ENCODE measurements at places on chromosomes 5 and 9.

DNA sequence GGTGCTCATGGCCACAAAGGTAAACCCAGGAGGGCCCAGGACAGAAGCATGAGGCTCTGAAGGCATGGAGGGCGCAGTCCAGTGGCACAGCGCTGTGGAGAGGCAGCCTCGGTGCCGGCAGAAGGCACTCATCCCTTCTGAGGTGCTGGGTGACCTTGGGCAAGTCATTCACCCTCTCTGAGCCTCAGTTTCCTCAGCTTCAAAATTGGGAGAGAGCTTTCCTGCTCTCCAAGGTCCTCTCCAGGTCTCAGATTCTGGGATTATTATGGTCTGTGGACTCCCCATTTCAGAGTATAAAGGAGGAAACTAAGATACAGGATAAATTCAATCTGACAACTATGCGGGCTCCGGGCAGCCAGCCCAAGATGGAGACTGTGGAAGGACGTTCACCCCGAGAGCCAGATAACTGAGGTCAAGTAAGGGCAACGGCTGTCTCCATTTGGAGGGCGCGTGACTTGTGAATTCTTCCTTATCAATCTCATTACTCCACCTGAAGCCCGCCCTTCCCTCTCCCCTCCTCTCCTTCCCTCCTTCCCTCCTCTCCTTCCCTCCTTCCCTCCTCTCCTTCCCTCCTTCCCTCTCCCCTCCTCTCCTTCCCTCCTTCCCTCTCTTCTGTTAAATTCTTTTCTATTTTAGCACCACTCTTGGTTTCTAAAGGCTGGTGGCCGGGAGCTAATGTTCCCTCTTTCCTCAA is 58.1 kb downstream of the LRSAM1 start:
- no peak for DNase-seq

GRCh38 chr9:83792746-83793145 is 24.8 kb downstream of the GKAP1 start:
- no peak for DNase-seq

GRCh38 chr5:122615146-122615545 is 159.7 kb upstream of the SNX2 start:
- DNase-seq = no peak

DNA sequence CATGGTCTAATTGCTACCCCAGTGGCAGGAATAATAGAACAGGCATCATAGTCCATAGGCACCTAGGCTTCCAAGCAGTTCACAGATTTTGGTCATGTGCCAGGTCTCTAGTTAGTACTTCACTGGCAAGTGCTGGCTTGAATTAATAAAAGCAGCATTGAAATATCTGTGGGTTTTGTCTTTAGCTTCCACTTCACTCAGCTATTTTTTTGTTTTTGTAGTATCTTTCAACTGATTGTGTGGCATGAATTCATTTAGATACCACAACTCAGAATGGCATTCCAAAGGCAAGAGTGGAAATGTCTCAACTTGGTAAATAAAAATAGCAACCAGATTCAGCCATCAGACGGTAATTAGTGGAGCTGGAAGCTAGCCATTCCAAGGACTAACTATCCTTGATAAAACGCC is 27.9 kb upstream of the ITGA2 start:
- DNase-seq = peak; percentile 61

- DNase-seq = no peak
Observed at GRCh38 chr5:72300590-72301339, 19.3 kb downstream of the MRPS27 start.

- no peak for DNase-seq
Observed at GRCh38 chr5:43244823-43245565, 53.0 kb downstream of the NIM1K start.

DNA sequence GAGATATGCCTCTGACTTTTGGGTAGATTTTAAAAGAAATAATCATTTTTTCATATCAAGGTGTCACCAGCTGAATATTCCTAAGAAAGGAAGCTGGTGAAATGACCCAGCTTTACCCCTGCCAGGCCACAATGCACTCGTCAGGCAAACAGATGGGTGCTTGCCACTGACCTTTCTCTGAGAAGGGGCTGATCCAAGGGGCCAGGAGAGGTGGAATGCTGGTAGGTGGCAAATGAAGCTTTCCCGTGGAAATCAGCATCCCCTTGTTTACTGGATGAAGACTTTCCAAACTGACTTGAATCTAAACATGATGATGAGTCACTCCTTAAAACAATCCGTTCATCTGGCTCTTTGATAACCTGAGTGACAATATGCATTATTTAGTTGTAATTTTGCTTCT is 44.3 kb upstream of the PLPP6 start:
- DNase-seq = no peak

- DNase-seq = no peak
Observed at GRCh38 chr9:27939186-27939585, 365.9 kb upstream of the C9orf72 start.

DNA sequence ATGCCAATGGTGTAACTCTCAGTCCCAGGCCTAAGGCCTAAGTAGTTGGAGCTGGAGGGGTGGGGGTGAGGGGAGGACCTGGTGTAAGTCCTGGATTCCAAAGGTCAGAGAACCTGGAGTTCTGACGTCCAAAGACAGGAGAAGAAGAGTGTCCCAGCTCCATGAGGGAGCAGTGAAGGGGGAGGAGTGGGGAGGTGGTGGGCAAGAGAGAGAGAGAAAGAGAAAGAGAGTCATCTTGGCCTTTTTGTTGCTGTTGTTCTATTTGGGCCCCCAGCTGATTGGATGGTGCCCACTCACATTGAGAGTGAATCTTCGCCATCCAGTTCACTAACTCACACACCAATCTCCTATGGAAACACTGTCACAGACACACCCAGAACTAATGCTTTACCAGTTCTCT is 198.9 kb downstream of the DAB2IP start:
- DNase-seq = no peak

All from NCI-H446 treated with DMSO at 0.1 percent for 48 hours (cell line).